ENCODE measurements at places on chromosomes 2 and 18. TPM values are rescaled to one million over a fixed set of nuclear protein-coding genes. Genes with fewer than 3 reads are reported as not detected.

GRCh38 chr2:208906330-208906729 lies 499.7 kb downstream of the PTH2R start:
- no peak overlapping the region for H3K27ac ChIP-seq
- no peak for DNase-seq
- H3K27me3 ChIP-seq: no peaks in the 10 kb centered on the region

- peaks cover 2% of the 10 kb centered on the region for H3K36me3 ChIP-seq
- no peak overlapping the region for H3K27ac ChIP-seq
- H3K4me1 ChIP-seq: peaks cover 23% of the 10 kb centered on the region
- DNase-seq: no peak
Measured at GRCh38 chr2:205848601-205849000, 166.3 kb downstream of the NRP2 start.

- peak overlapping the region; percentile 86 for H3K27ac ChIP-seq
- H3K27me3 ChIP-seq: no peaks in the 10 kb centered on the region
- H3K36me3 ChIP-seq: no peaks in the 10 kb centered on the region
- H3K4me3 ChIP-seq: no peak overlapping the region
Measured at GRCh38 chr2:31297751-31298150, 63.8 kb downstream of the EHD3 start.

Gene SLC5A7
- not detected for total RNA-seq

Gene ACTG2
- 191 TPM for total RNA-seq

Gene REL
- 7.9 TPM for total RNA-seq

Gene PJVK
- total RNA-seq: 7.4 TPM

Gene BMP10
- total RNA-seq: not detected

Gene SAG
- not detected for total RNA-seq
